ENCODE measurements at places on chromosomes 6 and 20.
A peak's percentile ranks its signal among the peaks of the same experiment; 100 is the strongest.

GRCh38 chr20:18748987-18749386, 64.6 kb upstream of the SCP2D1 start:
- no peak for DNase-seq

DNA sequence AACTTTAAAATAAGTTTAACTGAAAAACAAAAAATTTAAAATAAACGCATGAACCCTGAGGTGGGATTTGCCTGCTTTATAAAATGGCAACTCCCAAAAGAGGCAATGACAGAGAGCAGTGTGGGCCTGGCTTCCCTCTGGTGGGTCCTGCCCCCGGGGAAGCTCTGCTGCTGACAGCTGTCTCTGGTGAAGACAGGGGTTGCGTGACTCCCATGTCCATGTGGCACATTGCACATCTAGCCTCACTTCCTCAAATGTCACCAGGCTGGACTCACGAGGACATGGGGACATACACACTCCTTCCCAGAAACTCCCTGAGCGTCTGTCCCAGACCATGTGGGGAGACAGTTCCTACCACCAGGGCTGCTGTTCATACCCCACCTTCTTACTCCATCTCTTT, 66.2 kb downstream of the ABHD12 start:
- DNase-seq = peak; percentile 60

- no peak for DNase-seq
Measured at GRCh38 chr20:7305976-7306375, 538.5 kb downstream of the BMP2 start.

DNA sequence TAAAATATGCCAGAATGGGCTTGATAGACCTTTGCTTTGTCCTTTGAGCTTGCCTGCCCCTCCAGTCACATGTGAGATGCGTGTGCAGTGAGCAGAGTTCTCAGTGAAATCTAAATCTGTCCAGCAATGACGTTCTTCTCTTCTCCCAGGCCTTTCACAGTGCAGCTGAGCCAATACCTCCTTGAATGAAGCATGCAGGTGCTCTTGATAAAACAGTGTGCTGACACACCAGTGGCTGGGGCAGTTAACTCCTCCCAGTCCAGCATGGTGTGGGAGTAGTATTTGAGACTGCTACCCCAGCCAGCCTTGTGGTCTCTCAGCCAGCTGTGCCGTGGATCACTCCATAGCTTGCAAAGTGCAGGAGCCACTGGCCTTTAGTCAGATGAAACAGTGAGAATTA, 240.5 kb downstream of the FARS2 start:
- DNase-seq = no peak

DNA sequence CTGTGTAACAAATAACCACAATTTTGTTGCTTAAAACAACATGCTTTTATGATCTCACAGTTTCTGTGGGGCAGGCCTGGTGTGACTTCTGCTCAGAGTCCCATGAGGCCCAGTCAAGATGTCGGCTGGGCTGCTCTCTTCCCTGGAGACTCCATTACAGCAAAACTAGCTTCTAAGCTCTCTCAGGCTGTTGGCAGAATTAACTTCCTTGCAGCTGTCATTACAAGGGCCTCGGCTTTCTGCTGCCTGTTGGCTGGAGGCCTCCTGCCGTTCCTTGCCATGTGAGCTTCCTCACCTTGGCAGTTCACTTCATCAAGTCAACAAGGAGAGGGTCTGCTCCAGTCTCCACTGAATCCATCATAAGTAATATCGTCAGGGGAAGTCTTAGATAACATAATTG, 659.2 kb downstream of the PRKN start:
- no peak for DNase-seq

GRCh38 chr6:72936766-72937559, 288.3 kb downstream of the KHDC1L start:
- no peak for DNase-seq

DNA sequence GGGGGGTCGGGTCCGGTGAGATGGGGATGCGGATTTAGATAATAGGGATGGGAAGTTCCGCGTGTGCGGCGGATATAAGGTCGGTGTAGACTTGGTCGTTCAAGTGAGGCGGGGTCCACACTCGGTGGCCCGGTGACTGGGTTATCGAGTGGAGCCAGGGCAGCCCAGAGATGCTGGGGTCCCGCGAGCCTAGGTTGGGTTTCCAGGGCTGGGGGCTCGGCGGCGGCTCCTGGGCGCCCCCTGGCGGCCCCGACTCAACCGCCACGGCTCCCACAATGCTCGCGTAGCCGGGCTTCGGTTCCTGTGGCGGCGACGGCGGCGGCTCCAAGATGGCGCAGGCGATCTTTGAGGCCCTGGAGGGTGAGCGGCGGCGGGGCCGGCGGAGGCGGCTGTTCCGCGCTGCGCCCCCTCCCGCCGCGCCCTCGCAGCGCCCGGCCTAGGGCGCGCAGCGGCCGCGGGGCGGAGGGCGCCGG, at the start of gene ZNF341:
Gene ZNF341, plus strand, starts transcription at position 304 of the 473 bp plus-strand sequence. Its CDS starts 26 bp downstream, at position 330.
- DNase-seq = peak; percentile 66

GRCh38 chr6:111736005-111736608, 130.4 kb upstream of the TRAF3IP2 start:
- DNase-seq = no peak

- peak; percentile 88 for DNase-seq
Measured at GRCh38 chr20:45812157-45813005, at the start of gene UBE2C. Gene UBE2C (plus strand): TSS chr20:45812644. CDS start chr20:45812696, 52 bp downstream.

DNA sequence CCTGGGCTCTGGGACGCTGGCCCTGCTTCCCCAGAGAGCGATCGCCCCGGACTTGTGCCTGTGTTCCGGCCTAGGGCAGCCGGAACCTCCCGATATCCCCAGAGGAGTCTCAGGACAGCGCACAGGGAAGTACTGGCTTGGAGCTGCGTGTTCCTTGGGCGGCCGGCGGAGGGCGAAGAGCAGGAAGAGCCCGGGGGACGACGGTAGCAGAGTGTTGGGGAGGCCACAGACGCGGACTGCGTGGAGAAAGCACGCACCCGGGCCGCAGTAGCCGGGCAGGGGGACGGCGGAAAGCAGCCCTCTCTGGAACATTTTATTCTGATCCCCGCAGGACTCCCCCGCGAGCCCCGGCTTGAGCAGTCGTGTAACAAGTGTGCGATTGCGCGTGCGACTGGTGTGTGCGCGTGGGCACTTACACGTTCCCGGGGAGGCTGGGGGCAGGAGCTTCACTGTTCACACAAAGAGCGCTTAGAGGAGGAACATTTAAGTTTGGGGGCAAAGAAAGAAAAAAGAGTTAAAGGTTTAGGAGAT, 36.1 kb downstream of the NCR2 start:
- peak; percentile 69 for DNase-seq

- peak; percentile 73 for DNase-seq
Measured at GRCh38 chr6:146305092-146305491, 238.5 kb upstream of the RAB32 start.

GRCh38 chr20:45727044-45727443, 4.9 kb downstream of the SPINT4 start:
- DNase-seq = no peak

- no peak for DNase-seq
Measured at GRCh38 chr6:10269814-10270472, 144.9 kb downstream of the TFAP2A start.

DNA sequence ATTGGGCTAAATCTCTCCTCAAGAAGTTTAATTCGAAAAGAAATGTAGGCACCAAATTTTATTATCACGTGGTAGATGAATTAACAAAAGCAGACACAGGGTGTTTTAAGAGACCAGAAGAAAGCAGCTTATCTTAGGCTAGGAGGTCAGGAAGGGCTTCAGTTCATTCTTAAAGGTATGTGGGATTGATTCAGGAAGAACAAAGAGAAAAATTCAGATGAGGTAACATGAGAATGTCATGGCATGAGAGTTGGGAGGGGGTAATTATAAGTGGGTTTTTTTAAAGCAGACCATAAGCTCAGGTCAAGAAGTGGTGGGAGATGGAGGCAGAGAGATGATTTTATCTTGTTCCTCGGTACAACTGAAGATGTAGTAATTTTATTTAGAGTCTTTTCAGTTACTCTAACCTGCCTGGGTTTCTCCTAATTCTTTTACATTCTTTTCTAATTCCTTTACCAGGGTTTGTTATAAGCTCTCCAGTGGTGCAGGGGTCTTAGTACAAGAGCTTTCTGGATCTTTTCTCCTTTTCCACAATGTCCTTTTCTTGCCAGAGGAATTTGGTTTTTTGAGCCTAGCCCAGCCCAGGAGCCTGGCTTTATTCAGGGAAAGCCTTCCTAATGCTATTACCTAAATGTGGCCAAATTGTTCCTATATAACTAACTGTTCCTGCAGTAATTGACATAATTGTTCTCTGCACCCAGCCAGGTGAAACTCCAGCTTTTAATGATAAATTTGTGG, 474.1 kb upstream of the BTBD3 start:
- no peak for DNase-seq

GRCh38 chr20:23744817-23745216, 5.9 kb downstream of the CST1 start:
- DNase-seq = no peak

DNA sequence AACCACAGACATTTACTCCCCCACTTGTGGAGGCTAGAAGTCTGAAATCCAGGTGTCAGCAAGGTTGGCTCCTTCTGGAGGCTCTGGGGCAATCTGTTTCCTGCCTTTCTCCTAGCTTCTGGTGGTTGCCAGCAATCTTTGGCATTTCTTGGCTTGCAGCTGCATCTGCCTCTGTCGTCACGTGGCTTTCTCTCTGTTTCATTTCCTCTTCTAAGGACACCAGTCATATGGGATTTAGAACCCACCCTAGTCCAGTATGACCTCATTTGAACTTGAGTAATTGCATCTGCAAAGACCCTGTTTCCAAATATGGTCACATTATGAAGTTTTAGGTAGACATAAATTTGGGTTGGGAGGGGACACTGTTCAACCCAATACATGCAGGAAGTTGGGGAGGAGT, 56.2 kb upstream of the EPB41L1 start:
- peak; percentile 86 for DNase-seq

- DNase-seq = peak; percentile 89
Measured at GRCh38 chr6:31597006-31597405, 4.2 kb upstream of the NCR3 start.

- DNase-seq = peak; percentile 97
Measured at GRCh38 chr6:110682460-110682853, 132.8 kb downstream of the CDK19 start.

GRCh38 chr20:57761413-57761734, 51.6 kb upstream of the PMEPA1 start:
- DNase-seq = no peak

DNA sequence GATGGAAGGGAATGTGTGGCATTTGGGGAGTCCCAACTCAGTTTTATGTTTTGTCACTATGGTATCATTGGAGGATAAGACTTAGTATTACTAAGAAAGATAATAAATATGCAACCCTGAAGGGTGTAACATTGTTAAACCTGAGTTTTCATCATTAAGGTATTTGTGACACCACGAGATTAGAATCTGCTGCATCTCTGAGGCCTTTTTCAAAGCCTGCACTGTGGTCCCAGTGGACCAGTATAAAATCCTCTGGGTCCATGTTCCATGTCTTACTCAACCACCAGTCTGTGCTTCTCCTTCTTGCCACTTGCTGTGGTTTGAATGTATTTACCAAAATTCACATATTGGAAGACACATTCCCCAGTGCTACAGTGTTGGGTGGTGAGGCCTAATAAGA, 130.6 kb downstream of the TBX18 start:
- no peak for DNase-seq

GRCh38 chr6:108285381-108285780, 9.5 kb upstream of the AFG1L start:
- DNase-seq = no peak

- DNase-seq = peak; percentile 15
Measured at GRCh38 chr20:2798814-2799213, 1.6 kb downstream of the CPXM1 start.

DNA sequence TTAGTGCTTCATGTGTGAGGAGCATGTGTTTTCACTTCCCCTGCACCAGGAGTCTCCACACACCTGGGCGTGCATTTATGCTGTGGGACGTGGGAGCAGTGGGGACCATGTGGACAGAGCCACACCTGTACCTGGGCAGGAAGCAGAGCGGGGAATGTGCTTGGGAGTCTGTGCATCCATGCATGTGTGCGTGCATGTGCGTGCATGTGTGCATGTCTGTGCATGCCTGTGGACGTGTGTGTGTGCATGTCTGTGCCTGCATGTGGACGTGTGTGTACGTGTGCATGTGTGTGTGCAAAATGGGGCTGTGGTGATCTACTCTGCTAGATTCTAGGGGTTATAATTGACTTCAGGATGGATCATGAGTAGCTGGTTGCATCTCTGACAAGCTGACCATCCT, 224.0 kb upstream of the GMDS start:
- no peak for DNase-seq

- no peak for DNase-seq
Measured at GRCh38 chr6:32922083-32922482, 18.7 kb downstream of the HLA-DMB start.

- DNase-seq = no peak
Measured at GRCh38 chr20:14477125-14477524, 139.7 kb upstream of the FLRT3 start.

DNA sequence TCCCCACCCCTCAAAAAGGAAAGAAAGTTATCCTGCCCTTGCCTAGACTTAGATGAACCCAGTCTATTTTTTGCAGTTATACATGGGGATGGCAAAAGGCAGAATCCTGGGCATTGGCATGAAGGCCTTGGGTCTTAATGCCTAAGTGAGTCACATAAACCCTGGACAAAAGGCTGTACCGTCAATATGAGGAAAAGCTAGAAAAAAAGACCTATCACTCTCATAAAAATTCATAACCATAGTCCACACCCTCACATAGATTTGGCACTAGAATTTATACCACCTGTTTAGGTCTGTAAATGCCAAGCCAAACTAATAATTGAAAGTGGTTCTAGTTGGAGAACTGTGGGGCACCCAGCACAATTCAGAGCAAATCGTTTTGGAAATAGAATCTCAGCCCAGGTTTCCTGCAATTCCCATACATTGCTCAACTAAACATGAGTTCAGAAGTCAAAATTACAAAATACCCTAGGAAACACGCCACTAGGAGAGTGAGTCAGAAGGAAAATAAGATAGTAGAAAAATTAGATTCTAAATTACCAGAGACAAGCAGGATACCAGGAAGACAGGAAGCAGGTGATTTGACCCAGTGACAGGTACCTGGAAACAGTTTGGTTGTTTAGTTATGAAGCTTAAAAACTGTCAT, 70.4 kb upstream of the FUCA2 start:
- no peak for DNase-seq

GRCh38 chr6:108497883-108498282, 62.8 kb upstream of the FOXO3 start:
- peak; percentile 74 for DNase-seq

DNA sequence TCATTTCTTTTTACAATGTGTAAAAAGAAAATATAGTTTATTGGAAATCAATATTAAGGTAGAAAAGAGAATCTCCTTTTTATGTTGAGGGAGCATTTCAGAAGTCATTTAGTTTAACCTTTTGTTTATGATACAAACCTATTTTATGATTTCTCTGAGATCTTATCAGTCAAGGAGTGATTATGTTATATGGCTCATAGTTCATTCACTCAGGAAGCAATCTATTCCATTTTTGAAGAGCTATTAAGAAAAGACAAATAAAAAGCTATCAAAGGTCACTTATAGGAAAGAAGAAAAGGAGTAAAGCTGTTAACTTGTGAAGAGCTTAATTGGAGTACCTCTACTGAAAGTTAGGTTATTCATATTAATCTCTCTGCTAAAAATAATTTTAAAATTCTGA, 526.6 kb upstream of the JAG1 start:
- no peak for DNase-seq

- DNase-seq = no peak
Measured at GRCh38 chr6:117548797-117549301, 53.5 kb downstream of the GOPC start.

- DNase-seq = no peak
Measured at GRCh38 chr20:59158673-59159072, 4.9 kb upstream of the ZNF831 start.

- DNase-seq = no peak
Measured at GRCh38 chr20:16601047-16601446, 27.8 kb upstream of the KIF16B start.

GRCh38 chr20:29306390-29307072, 1950.9 kb upstream of the DEFB115 start:
- DNase-seq = no peak

GRCh38 chr20:3797592-3798372, 1.7 kb downstream of the CDC25B start:
- no peak for DNase-seq

Data from Kasumi-1 (cell line).